AG08396 (cell line): ENCODE measurements at places on chromosomes 1 and 21.

DNA sequence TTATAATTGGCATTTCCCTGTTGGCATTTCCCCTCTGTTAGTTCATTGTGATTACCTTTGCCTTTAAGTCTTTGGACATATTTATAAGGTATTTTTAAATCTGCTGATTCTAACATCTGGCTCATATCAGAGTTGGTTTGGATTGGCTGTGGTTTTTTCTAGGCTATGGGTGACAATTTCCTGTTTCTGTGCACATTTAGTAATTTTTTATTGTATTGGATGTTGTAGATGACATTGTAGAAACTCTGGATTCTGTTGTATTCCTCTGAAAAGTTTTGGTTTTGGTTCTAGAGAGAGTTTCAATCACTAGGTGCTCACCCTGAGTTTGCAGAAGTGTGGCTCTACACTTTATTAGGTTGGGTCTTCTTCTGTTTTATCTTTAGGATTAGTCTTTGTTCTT lies 110.1 kb upstream of the ARHGEF16 start:
- DNase-seq, result no peak

GRCh38 chr1:21066356-21067012 lies 110.2 kb downstream of the EIF4G3 start:
- no peak for DNase-seq

DNA sequence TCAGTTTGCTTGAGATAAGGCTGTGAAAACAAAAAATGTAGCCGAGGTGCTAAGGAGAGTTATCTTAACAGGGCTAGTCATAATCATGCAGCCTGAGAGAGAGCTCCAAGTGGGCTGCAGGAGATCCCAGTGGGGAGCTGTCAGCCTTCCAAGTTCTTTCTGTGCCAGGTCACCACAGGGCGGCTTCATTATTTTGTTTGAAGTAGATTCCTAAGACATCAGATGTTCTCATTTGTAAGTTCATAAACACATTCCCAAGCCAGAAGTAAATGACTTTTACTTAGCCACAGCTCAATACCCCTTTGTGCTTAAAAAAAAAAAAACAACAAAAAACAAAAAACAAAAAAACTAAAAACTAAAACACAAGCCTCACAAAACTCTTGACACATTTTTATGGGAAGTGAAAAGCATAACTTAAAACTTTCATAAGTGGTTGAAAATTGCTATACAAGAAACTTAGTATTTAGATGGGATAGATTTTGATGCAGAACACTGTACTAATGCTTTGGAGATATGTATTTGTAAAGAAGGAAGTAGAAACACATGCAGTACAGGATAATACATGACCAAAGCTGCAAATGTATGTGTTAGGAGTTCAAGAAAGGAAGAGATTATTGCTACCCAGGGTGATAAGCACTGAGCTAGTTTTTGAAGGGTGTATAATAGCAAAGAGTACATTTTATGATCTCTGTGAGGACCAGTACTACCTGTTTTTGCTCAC lies 8.6 kb downstream of the CDC14A start:
- DNase-seq, result peak; percentile 62

GRCh38 chr1:76250271-76250670 lies 175.7 kb downstream of the ST6GALNAC3 start:
- no peak for DNase-seq

- no peak for DNase-seq
Observed at GRCh38 chr1:223102797-223103533, 40.1 kb downstream of the TLR5 start.

DNA sequence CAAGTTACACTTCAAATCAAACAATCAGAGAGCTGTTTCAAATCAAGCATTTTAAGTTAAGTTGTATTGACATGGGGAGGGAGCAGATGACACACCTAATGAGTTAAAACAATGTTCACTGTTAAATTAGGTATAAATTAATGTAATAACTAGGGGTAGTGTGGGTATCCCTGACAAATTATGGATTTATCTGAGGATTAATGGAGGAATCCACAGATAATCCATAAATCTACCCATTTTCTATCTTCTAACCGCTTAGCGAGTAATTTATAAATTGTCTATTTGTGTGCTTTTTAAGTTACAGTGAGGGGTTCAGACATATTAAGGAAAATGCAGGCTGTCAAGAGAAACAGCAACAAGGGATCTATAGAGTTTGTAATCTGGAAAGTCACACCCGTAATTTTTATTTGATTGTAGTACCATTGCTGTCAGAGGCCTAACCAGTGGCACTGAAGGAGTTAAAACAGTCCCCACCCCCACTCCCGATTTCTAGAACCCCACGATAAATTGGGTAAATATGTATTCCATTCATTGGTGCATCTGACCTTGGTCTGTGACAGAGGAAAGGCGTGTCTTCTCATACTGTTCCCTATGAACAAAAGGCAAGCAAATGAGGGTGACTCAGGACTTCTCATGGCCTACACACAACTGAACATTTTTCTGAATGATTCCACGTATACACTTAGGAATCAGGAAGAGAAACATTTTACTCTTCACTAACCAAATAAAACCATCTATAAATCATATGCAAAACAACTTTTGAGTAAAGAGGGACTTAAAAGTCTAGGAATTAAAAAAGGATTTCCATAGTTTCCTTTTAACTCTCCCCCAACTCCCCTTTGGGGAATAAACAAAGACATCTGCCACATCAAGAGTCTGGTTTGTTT lies 7.4 kb downstream of the IRF2BP2 start:
- DNase-seq, result peak; percentile 86
